ENCODE measurements at places on chromosomes 16 and 17.

GRCh38 chr17:55420776-55421178, 858 bp downstream of the MMD start:
- DNase-seq, result no peak

DNA sequence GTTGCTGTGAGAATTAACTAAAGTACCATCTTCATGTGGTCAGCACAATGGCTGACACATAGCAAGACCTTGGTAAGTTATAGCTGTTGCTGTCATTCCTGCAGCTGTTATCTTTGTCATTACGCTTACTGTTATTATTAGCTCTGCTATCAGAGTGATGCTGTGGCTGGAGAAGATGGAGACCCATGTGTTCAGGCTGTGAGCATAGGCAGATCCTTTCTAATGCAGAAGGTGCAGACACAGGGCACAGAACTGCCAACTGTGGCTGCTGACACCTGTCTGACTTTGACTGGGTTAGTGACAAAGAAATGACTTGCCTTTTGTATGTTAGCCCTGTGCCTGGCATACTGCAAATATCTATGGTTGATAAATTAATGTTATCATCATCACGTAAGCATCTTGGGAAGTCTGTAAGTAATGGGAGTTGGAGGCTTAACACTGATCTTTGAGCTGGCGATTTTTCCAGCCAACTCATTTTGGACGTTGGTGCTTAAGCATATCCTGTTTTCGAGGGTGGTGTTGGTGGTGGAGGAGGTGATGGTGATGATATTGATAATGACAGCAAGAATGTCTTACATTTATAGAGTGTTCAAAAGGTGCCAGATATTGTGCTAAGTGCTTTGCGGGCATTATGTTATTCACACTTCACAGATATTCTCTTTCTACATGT, 695.3 kb downstream of the WWOX start:
- no peak for DNase-seq

DNA sequence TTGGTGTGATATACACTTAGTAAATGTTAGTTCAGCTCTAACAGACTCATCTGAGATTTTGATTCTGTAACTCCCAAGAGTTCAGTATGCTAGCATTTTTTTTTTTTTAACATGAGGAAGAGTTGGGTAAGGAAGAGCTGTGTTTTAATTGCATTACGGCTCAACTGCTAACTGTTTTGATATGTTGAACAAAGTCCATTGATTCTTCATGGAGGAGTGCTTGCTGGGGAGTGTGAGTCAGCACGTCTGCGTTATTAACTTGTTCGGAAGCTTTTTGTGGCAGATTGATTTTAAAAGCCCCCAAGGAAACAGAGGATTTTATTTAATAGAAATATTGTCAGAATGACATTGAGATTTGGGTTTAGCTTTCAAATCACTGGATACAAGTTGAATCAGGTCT, 45.8 kb downstream of the PITPNC1 start:
- DNase-seq, result no peak

DNA sequence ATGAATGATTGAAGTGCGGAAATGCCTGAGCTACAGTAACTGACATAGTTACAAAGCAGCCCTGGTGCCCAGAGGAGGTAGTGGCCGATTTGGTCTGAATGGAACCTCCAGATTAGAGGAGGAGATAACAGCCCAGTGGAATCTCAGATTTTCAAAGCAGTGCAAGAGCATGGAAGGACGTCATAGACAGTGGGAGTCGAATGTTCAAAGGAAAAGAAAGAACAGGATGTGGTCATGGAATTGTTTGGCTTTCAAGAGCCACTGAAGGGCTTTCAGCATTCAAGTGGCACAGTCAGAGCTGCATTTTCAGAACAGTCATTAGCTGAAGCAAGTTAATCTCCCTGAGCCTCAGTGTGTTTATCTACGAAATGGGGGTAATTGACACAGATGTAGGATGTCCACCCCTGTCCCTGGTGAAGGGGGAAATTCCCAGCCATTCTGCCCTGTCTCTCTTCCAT, 104.6 kb upstream of the CACNG3 start:
- no peak for DNase-seq

DNA sequence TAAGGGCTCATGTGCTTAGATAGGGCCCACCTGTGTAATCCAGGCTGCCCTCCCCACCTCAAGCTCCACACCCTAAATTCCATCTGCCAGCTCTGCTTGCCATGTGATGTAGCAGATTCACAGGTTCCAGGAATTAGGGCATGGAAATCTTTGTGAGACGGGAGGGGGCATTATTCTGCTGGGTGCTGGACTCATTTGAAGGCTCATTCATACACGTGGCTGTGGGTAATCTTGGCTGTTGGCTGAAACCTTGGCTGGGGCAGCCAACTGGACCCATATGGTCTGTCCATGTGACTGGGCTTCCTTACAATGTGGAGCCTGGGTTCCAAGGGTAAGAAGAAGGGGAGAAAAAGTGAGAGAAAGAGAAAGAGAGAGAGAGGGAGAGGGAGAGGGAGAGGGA, 115.1 kb downstream of the CYLD start:
- no peak for DNase-seq

DNA sequence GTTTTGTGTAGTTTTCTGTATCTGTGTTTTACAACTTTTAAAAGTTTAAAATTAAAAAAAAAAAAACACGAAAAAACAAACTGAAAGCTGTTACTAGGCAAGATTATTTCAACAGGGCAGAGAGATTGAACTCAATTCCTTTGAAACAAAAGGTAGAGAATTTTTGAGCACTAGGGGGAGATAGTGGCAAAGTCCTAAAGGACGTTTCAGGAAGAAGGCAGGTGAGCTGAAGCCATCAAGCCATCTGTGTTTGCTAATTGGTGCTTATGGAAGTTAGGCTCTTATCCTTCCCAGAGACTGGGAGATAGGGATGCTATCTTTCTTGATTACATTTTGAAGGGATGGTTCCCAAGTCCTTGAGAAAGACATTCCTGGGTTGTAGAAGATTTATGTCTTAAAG, 70.6 kb upstream of the CLEC3A start:
- no peak for DNase-seq

GRCh38 chr17:65139101-65139764, 2.1 kb downstream of the RGS9 start:
- no peak for DNase-seq

GRCh38 chr16:2163211-2163881, 7.8 kb downstream of the TRAF7 start:
- DNase-seq, result no peak

DNA sequence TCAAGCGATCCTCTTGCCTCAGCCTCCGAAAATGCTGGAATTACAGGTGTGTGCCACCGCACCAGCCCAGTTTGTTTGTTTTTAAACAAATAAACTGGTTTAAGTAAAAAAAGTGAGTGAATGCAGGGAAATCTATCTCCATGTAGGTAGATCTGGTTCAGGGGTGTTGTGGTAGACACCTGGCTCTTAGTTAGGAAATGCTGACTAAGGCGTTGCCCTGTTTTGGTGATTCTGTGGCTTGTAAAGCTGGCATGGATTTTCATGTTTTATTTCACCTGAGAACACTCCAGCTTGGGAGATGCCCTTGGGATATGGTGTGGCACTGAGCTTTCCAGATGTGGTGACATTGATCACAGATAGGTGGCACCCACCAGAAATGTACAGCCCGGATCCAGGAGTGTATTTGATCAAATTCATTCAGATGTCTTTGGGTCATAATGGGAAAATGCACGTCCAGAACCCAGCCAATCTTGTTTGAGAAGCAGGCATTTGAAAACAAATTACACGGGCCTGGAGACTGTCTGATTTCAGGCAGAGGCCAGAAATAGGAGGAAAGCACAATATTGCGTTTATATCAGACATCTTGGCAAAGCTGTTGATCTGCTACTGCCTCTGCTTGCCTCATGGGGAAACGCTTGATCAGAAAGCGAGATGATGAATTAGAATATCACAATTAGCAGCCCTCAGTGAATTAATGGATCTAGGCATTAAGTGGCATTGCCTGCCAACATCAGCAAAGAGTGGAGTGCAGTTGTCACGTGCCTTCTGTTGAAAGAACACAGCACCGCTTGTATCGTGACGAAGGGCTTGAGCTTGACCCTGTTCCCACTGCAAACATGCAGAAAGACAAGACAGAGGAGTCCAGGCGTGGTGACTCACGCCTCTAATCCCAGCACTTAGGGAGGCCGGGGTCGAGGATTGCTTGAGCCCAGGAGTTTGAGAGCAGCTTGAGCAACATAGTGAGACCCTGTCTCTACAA, 7.3 kb upstream of the IL34 start:
- DNase-seq, result no peak

- no peak for DNase-seq
Measured at GRCh38 chr17:31413081-31413799, 21.8 kb downstream of the RAB11FIP4 start.

GRCh38 chr17:70030371-70030770, 44.7 kb upstream of the KCNJ16 start:
- DNase-seq, result no peak

GRCh38 chr17:3708366-3708765, 12.4 kb upstream of the P2RX5 start:
- DNase-seq, result no peak

DNA sequence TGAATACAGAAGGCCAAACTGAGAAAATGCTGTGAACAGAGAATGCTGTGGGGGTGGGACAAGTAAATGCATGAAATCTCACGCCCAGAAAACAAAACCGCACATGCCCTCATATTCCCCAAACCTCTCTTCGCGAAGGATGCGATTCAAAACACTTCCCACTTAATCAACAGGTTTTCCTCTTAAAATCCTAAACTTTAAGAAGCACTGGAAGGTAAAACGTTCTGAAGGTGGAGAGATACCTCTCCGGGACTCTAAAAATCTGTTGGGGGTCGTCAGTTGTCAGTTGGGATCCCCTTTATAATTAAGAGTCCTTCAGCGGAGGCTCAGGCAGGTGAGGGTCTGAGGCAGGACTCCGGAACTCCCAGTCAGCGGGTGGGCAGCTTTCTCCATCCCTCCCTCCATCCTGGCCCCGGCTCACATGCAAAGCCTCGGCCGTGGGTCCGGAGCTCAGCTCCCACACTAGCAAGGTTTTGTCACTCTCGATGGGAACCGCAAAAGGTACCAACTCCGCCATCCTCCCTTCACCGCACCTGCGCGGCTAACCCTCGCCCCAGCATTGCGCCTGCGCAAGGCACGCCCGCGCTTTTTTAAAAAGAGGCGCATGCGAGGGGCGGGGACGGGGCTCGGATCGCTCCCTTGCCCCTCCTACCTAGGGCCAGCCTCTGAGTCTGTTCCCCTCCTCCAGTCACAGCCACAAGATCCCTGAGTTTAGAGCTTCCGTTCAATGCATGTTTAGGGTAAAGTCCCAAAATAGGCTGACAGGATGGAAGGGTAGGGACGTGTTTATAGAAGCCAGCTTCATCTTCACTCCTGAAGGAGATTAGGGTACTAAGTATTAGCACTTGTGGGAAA, at the start of gene RDM1:
TSS of gene RDM1 (minus strand) at position 563 of the 855 bp plus-strand sequence. CDS start at position 517, 46 bp downstream.
- DNase-seq, result no peak

DNA sequence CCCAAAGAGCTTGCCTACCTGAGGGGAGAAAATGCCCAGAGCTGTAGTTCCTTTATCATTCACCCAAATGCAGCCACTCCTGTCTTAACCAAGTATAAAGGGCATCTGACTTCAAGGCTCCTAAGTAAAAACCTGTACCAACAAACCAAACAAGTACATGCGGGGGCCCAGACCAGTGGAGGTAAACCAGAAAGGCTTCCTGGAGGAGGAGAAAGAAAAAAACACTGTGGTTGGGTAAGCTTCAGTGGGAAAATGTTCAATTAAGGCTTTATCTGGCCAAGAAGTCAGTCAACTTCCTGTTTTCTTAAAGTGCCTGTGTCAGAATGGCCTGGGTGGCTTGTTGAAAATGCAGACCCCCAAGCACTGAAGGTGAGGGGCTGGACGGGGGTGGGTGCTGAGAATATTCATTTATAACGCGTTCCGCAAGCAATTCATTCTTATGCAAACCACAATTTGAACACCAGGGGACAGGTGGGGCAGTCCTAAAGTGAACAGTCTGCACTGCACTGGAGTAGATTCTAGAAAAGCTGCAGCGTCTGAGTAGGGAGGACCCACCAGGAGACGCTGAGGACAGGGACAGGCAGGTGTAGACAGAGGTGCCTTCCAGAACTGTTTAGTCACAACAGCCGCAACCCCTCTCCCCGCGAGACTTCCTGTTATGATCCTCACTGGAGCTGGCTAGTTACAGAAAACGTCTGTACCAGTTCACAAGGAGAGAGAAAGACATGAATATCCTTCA, 467.1 kb downstream of the SOX9 start:
- no peak for DNase-seq

DNA sequence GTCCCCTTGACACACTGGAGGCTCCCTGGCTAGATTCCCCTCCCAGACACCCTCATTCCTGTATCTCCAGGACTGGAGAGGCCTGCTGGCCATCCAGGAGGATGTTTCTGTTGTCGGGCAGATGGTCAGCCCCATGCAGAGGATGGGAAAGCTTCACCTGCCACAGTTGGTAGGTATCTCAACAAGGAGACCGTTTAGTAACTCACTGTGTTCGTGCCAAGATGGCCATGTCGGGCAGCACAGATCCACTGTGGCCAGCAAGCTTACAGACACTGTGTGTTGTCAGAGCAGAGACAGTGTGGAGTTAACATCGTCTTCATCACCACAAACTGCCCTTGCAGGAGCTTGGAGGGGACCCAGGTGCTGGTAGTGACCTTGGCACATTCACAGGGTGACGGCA, 390.9 kb downstream of the SEC14L1 start:
- DNase-seq, result no peak

DNA sequence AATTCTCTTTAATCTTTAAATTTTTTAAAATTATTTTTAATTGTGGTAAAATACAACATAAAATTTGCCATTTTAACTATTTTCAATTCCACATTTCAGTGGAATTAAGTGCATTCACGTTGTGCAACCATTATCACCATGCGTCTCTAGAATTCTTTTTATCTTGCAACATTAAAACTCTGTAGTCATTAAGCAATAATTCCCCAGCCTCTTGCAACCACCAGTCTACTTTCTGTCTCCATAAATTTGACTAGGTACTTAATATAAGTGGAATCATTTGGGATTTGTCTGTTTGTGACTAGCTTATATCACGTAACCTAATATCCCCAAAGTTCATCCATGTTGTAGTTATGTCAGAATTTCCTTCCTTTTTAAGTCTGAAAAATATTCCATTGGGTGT, 79.1 kb downstream of the TAOK1 start:
- DNase-seq, result no peak

DNA sequence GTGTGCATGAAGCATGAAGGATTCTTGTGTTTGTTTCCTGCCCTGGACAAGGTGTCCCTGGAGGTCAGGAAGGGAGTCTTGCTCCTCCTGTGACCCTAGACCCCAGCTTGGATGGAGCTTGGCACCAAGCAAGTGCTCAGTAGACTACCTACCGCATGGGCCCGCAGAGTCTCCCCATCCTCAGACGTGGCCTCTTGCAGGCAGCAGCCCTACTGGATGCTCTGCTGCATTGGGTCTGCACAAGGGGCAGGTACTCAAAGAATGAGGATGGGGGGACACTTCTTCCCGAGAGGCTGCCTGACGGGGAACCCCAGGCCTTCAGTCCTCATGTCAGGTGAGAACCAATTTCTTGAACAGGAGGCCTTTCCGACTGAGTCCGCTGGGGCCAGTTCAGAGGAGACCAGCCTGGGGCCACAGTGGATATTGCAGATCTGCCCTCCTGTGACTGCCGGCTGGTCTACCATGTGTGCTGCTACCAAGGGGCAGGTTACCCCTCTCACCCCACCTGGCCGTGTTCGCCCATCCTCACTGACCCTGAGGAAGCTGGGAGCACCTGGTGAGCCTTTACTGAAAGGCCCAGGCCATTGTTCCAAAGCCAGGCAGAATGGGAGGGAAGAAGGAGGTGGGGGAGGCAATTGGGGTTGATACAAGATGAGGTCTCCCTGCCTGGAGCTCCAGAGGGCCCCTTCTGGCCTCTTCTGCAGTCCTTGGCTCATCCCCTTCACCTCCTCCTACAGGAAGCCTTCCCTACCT, 206.3 kb downstream of the RAB11FIP4 start:
- DNase-seq, result no peak

Measured in T1000 (cell line).